ENCODE measurements at places on chromosomes 5 and 9.

DNA sequence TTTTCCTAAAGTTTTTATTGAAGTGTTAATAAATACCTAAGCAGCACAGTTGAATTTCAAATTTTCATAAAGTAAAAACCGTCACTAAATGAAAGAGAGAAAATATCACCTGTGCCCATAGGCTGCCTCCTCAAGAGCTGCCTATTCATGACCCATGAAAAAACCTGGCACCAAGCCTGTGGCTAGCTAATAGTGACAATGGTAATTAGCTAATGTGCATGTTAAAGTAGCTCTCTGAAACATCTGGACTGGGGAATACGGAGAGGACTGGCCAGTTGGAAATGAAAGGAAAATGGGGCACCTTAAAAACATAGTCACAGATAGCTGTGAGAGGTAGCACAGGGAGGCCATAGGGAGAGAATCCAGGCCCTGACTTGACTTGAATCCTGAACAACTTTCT, 5.4 kb upstream of the GNE start:
- no peak for DNase-seq

DNA sequence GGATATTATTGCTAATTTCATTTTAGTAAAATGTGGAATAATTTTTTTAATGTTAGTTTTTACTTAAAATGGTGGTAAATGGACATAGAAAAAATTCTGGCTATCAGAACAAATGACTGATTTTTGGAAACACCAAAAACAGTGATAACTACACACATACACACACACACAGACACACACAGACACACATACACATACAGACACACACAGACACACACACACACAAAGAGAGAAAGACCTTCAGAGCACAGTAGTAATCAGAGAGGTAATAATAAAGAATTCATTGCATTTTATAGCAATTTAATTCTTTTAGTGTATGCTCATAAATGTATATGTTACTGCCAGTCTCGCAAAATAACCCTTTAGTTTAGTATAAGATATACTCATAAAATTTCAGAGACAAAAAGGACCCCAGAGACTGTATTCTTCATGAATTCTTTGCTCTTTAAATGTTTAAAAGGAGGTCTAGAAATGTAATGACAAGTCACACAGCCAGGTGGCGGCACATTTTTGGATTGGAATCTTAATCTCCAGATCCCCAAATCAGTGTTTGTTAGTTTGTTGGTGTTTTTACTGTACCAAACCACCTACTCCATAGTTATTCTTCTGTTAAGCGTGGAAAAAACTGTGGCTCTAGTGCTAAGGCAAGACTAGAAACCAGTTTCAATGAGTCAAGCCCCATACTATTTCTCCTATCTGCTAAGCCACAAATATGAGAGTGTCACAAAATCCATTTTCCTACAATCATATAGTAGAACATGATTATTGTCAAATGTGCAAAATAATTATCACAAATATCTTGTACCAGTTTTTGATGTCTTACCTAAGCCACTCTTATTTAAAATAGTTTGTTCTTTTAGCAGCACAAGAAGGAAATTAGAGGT, 109.9 kb downstream of the EDIL3 start:
- DNase-seq, result no peak

- DNase-seq, result no peak
Observed at GRCh38 chr5:110383231-110383630, 343.2 kb downstream of the TMEM232 start.

GRCh38 chr9:126507318-126508109, 106.2 kb upstream of the LMX1B start:
- no peak for DNase-seq

DNA sequence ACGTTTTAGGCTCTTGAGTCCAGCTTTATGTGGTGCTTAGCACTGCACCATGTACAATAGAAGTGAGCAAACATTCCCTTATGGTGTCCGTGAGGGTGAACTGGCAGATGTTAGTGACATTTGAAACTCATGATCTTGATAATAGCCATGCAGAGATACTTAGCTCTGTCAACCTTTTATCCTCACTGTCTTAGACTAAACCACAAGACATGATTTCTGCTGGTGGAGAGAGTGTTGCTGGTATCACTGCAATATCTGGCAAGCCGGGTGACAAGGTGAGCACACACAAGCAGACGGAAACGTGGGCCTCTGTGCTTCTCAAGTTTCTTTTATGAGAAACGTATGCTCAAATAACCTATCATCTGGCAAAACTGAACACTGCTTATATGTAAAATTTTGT, 68.4 kb downstream of the CAST start:
- DNase-seq, result no peak

GRCh38 chr5:90830058-90830457, 271.5 kb downstream of the ADGRV1 start:
- DNase-seq, result no peak

- no peak for DNase-seq
Observed at GRCh38 chr5:159422361-159422760, 92.1 kb upstream of the IL12B start.

DNA sequence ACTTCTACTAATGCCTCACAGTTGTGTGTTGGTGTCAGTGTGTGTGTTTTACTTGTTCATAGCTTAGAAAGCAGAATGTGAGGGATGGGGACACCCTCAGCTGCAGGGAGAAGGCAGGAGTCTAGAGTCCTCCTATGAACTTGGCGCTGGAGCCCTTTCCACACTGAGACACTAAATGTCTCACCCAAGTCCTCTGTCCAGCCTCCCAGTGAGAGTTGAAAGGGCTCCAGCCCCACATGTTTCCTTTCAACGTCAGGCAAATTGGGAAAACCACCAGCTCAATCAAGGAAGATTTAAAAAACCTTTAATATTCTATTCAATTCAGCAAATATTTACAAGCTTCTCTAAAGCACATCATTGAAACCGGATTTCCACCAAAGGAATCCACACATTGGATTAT, 167.6 kb upstream of the MSX2 start:
- no peak for DNase-seq

DNA sequence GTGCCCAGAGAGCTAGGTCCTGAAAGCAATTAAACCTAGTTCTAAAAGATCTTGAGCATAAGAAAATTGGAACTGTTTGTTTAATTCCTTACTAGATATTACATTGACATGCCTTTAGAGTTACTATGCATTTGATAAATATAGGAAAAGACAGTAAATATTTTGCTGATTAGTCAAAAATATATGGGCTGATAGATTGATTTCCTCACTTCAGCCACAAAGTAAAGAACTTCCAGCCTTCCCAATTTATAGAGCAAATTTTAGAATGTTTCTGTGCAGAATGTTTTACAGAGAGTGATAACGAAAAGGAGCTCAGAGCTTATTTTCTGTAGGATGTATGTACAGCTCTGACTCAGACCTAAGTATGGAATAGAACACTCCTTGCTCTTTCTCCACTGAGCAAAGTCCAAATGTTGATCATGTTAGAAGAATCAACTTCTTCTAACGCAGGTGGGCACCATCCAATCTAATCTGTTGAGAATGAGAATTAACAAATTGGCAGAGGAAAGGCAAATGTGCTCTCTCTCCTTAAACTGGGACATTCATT, 72.9 kb upstream of the PAM start:
- no peak for DNase-seq

GRCh38 chr9:20884985-20885593, 146.4 kb downstream of the HACD4 start:
- DNase-seq, result peak; percentile 48

GRCh38 chr5:79560771-79561524, 47.0 kb upstream of the HOMER1 start:
- DNase-seq, result no peak

DNA sequence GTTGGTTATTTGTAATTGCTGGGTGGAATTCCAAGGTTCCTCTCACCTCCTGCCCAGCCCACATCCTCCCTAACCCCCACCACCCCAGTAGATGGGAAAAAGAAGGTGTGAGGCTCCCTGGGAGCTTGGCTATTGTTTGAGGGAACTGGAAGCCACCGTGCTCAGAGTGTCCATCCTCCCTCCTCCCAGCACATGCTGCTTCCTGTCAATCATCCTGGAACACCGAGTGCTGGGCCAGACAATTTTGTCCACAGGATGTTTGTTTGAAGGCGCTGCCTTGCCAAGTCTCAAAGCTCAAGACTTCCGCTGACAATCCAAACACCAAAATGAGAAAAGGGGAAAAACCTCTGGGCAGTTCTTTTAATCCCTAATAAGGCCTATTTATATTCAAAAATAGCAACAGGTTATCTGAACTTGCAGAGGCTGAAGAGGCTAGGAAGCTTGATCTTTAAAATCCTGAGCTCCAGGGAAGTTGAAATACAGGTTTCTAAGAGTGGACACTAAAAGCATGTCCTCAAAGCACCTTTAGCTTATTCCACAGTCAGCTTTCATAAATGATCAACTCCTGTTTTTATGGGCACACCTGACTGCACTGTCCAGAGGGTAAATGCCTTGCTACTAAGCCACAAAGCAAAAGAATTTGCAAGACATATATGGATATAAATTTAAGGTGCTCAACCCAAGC, 286.7 kb downstream of the NFIB start:
- no peak for DNase-seq

DNA sequence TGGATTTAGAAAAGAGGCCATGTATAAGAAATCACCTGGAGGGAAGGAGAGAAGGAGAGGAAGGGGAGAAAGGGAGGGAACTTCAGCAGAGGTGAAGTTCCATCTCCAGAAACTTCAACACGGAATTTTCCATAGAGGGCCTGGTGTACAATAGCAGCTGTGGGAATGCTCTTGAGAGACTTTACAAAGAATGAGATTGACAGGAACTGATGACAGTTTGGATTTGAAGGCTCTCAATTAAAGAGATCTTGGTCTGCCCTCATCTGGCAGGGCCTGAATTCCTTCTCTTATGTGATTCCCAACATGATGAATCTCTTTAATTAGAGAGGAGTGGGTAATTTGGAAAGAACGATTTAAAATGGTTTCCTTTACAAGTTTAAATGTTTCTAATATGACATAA, 143.5 kb downstream of the MLLT3 start:
- no peak for DNase-seq

- DNase-seq, result no peak
Observed at GRCh38 chr5:179253730-179254129, 91.5 kb downstream of the ADAMTS2 start.

DNA sequence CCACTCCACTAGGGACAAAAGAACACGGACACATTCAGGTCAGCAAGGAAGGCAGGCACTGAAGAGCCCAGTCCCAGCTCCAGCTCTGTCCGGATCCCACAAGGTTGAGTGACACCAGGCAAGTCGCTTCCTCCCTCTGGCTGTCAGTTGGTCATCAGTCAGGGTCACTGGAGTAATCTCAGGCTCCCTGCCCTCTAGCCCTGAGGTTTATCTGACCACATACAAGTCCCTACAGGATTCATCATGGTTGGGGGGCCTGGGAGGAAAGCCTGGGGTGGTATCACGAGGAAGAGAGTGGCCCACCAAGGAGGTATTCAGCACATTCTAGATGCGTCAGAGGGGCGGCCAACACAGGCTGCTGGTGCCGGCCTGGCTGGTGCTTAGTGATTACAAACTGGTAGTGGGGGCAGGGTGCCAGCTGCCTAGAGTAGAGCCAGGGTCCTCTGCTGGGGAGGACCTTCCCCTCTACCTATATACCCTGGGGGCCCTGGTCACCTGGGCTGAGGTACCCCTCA, 81.5 kb downstream of the SHB start:
- no peak for DNase-seq
